ENCODE measurements at places on chromosomes 12 and 14.

GRCh38 chr12:15244926-15245325, 23.7 kb upstream of the RERG start:
- DNase-seq: no peak

- no peak for DNase-seq
Measured at GRCh38 chr12:115864396-115864795, 413.1 kb downstream of the MED13L start.

DNA sequence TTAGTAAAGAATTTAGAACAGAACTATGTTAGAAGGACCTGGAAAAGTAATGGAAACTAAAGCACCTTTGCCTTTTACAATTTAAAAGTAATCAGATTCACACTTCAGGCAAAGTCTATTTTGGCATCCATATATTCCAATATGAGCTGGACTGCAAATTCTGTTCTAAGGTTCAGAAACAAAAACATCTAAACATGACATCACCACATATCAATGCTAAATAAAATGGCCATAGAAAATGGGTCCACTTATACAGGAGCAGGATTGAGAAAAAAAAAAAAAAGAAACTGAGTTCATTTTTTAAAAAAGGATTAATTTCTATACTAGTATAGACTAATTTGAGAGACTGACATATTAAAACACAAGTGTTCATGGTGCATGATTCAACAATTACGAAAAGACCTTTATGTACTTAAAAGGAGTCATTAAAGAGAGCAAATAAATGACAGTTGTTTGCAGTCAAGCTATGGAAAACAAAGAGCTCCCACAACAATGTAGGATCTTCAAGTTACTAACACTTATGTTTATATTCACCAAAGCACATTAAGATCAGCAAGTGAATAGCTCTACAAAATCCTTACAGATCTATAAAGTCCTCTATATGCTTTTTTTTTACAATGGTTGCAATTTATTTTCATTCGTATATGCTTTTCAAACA, 45.7 kb downstream of the DICER1 start:
- DNase-seq: peak; percentile 21

DNA sequence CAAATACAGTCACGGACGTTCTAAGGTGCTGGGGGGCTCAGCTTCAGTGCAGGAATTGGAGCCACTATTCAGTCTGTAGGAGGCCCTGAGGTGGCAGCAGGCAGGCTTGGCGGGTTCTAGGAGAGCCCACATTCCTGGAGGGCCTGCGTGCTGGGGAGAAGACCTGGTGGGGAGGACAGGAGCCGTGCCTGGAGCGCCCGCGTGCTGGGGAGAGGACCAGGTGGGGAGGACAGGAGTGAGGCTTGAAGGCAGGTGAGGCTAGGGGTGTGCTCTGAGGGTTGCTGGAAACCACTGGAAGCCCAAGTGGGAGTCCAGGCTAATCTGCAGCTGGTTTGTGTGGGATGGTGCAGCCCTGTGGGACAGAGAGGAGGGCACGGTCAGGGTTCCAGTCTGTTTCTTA, 23.1 kb downstream of the RHOF start:
- no peak for DNase-seq

GRCh38 chr12:131832321-131833231, 4.4 kb downstream of the MMP17 start:
- peak; percentile 33 for DNase-seq

- DNase-seq: no peak
Measured at GRCh38 chr12:125249932-125250331, 184.7 kb downstream of the AACS start.

DNA sequence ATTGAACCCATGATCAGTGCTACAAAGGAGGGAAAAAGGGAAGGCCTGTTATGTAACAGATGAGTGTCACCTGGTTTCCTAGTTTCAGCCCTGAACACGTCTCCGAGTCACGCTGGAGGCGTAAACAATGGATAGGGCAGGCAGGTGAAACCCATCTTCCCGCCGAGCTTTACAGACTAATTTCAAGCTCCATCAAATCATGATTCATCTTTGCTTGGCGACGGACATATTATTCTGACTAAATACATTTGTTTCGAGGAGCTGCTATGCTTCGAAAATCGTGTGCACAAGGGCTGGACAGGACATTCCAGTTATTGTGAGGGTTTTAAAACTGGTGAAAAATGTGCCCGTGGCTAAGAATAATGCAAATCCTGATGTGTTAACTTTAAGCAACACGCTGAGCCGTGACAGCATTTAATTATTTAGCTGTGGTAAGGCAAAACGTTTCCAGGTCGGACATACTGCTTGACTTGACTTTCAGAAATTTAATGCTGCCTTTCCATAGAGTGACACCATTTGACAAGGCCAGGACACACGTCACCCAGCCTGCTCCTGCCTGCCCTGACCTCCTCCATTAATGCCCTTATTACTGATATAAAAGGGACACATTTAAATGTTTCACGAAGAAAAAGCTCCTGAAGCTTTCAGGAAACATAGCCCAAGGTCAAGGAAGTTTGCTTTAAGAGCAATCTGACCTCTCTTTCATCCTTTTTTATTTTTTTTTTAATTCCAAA, 1203.5 kb upstream of the TMEM132C start:
- no peak for DNase-seq

- no peak for DNase-seq
Measured at GRCh38 chr14:87529081-87529480, 463.9 kb downstream of the GALC start.

- no peak for DNase-seq
Measured at GRCh38 chr12:110739894-110740293, 2.8 kb downstream of the PPP1CC start.

GRCh38 chr12:14367040-14367661, 1.7 kb downstream of the ATF7IP start:
- DNase-seq: peak; percentile 49

GRCh38 chr14:92391726-92392125, 68.8 kb downstream of the SLC24A4 start:
- no peak for DNase-seq

- DNase-seq: no peak
Measured at GRCh38 chr12:93855261-93855660, 178.1 kb downstream of the CRADD start.

DNA sequence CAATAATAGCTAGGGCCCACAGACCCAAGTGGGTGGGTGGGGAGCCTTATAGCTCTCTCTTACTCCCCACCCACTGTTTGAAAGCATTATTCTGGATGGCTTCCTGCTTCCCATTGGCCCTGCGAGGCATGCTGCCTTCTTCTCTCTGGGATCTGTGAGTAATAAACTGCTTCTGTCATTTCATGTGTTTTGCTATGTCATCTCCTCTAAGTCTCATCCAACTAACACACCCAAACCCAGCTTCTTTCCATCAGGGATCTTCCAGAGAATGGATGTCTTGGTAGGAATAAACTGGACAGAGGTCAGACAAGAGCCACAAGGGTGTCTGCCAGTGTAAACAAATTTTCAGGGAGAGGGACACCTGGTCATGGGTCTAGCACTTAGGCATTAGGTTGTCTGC, 66.4 kb upstream of the BDKRB2 start:
- DNase-seq: no peak

DNA sequence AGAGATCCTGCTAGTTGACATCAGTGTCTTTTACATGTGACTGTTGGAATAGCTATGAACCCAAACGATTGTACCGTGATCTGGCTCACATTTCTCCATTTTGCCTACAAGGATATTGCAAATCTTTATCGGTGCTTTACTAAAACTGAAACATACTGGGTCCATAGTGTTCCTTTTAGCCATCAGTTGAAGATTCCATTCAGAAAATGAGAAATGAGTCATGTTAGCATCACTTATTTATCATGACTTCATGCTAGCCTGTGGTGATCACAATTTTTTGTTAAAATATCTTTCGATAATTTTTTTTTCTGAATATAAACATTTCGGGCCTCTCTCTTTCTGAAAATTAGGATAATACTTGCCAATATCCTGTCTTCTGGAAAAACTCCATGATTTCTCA, 210.3 kb downstream of the EGLN3 start:
- no peak for DNase-seq
